ENCODE measurements at places on chromosomes 6 and 20. TPM values are rescaled to one million over a fixed set of nuclear protein-coding genes. Genes with fewer than 3 reads are reported as not detected.
A peak's percentile ranks its signal among the peaks of the same experiment; 100 is the strongest.

DNA sequence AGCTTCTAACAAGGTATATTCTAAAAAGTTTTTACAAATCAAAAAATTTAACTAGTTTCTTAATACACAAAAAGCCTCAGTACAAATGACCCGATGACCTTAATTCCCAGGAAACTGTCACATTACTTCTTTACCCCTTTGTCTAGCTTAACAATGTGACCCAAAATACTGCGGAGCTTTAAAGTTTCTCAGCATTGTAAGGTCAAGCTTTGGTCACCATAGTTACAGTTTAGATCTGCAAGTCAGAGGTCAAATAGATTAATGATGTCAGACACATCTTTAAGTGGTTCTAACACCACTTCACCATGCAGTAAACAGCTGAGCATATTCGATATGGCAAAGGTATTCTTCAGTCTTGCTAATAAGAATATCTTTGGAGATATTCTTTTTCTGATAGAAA lies 36.8 kb upstream of the FLRT3 start:
- no peak for DNase-seq

GRCh38 chr6:36678488-36679042 lies at the start of gene CDKN1A:
Gene CDKN1A, plus strand, starts transcription at chr6:36678714. Its CDS starts 5,388 bp downstream, at chr6:36684102.
- peak; percentile 90 for DNase-seq

Gene PDRG1
- total RNA-seq = 12.2 TPM

GRCh38 chr6:157117431-157118095 lies 205.8 kb downstream of the TMEM242 start:
- DNase-seq = no peak

- DNase-seq = no peak
Measured at GRCh38 chr6:24778121-24778520, 3.4 kb downstream of the GMNN start.

GRCh38 chr20:3163099-3164042 lies 3.7 kb upstream of the FASTKD5 start:
- no peak for DNase-seq

GRCh38 chr6:116314878-116315277 lies 35.1 kb upstream of the TSPYL1 start:
- DNase-seq = no peak

- no peak for DNase-seq
Measured at GRCh38 chr20:51513545-51513944, 29.0 kb downstream of the NFATC2 start.

DNA sequence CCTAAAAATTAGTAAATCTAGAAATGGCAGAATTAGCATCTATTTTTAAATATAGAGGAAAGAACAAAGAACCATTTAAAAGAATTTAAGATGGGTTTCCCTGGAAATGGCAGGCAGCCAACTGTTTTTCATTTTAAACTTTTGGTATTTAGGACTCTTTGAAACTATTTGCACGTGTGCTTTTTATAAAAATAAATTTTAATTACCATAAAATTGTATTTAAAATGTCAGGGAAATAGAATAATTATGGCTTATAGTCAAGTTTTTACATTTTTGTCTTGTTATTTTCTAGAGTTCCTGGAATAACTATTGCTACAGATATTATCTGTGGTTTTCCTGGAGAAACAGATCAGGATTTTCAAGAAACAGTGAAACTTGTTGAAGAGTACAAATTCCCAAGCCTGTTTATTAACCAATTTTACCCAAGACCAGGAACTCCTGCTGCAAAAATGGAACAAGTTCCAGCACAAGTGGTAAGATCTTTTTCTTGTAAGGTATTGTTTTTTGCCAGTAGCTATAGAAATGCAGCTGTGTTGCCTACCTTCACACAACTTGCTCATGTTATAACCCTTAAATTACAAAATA lies 528.7 kb upstream of the SOX4 start:
- DNase-seq = no peak

Gene VSX1
- total RNA-seq = not detected

Gene RHAG
- total RNA-seq = not detected

- DNase-seq = no peak
Measured at GRCh38 chr20:50615407-50615806, 75.9 kb downstream of the RIPOR3 start.

DNA sequence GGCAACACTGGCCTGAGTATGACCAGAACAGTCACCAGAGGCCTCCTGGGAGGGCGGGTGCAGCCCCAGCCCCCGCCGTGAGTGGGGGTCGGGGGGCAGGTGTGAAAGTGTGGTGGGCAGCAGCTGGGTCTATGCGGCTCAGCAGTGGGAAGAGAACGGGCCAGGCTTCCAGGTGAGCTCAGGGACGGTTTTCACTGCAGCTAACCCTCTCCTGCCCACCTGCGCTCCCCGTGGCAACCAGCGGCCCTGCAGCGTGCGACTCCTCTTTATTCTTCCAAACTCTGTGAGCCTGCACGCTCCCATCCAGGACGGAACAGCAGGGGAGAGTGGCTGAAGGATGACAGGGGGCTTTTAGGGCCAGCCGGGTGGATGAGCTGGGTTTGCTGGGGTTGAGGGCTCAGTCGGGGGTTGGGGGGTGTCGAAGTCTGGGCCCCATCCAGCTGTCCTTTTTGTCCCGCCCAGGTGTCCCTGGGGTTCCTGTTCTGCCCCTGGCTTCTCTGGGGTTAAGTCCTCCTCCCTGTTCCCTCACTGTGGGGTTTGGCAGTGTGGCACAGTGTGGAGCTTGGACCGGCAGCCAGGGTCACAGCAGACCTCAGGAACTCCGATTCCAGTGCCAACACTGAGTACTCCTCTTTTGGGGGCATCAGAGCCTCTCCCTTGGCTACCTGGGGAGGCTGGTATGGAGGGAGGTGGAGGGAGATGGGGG lies 859 bp upstream of the BIRC7 start:
- peak; percentile 59 for DNase-seq

GRCh38 chr6:15914553-15914952 lies 214.3 kb upstream of the MYLIP start:
- no peak for DNase-seq

Gene CAPN11
- total RNA-seq = not detected

DNA sequence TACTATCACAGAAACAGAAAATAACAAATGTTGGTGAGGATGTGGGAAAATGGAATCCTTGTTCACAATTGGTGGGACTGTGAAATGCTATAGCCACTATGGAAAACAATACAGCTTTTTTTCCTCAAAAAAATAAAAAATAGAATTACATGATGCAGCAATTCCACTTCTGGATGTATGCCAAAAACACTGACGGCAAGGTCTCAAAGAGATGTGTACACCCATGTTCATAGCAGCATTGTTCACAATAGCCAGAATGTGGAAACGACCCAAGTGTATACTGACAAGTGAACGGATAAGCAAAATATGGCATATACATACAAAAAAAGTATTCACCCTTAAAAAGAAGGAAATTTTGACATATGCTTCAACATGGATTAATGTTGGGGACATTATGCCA lies 213.4 kb downstream of the KHDC1L start:
- no peak for DNase-seq

DNA sequence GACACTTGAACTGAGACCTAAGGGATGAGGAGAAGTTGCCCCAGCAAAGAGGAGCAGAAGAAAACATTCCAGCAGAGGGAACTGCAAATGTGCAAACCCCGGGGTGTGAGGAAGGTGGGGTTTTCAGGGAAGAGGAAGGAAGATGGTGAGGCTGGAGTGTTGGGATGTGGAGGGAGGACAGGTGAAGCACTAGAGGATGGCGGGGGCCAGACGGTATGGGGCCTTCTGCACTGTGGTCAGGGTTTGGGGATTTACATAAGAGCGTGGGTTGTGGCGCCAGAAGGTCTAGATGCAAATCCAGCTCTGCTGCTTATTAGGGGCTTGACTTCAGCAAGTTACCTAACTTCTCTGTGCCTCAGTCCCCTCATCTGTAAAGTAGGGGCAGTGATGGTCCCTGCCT lies 16.0 kb downstream of the DLGAP4 start:
- no peak for DNase-seq

DNA sequence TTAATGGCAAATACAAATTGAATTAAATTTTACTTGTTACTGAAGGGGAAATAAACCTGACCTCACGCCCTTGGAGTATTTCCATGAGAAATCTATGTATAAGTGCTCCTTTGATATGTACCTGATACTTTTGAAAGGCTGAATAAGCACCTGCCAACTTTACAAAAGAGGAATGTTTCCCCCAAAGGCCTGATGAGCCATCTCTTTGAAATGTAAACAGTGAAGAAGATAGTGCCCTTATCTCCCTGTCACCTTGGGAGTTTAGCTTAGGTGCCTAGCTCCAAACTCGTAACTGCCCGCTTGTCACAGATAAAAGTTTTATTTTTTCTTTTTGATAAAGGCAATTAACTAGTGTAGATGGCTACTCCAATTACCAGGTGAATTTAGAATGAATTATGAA lies 1.1 kb upstream of the ZNF343 start:
- no peak for DNase-seq

GRCh38 chr20:52105442-52106422 lies 85.8 kb downstream of the ZFP64 start:
- DNase-seq = peak; percentile 51

DNA sequence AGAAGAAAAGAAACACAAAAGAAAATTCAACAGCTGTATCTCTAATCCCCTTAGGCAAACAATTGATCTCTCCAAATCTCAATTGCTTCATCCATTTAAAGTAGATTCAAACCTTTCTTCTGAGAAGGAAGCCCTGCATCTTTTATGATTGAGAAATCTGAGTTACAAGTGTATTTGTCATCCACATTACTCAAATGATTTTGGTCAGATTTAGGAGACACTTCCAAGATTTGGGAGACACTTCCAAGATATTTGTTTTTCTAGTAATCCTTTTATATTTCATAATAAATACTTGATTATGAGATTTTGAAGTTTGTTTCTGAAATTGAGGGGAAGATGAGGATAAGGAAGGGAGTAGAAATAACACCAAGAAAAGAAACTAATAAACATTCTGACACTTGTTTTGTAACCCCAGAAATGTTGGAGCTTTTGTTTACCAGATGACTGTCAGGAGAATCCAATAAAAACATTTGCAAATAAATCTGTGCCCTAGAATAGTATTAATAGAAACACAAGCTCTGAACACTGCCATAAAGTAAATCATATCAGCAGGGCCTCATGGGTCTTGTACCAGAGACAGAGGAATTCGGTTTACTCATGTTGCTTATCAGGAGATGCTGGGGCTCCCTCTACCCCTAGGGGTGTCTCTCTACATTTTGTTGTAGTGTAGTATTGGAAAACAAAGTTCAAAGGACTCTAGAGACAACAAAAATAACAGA lies 314.3 kb upstream of the NT5E start:
- DNase-seq = peak; percentile 64

DNA sequence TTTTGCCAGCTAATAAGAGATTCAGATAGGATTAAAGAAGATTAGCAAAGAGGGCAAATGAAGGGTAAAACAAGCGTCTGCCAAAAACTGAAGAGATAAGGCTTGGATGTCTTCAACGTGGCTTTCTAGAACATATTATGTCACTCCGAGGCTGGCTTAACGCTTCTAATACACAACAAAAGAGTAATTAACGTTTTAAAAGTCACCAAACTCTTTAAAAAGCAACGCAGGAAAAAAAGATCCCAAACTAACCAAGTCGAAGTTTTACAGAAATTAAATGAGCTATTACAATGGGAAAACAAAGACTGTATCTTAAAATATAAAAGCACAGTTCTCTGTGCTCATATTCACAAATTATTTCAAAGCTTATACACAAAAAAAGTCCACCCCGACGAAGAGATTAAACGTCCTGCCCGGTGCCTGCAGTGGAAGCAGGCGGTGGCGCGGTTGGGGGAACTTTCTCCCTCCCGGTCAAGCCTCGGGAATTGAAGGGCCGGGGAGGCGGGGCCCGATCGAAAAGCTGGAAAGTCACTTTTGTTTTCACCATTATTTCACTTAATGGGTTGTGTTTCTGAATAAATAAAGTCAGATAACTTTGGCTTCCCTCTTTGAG lies 1.2 kb downstream of the MAK start:
- no peak for DNase-seq

Gene CLDN20
- not detected for total RNA-seq

- DNase-seq = no peak
Measured at GRCh38 chr6:112821476-112821875, 474.3 kb downstream of the RFPL4B start.

- DNase-seq = no peak
Measured at GRCh38 chr6:116433206-116433712, 27.9 kb upstream of the CALHM6 start.

Gene FBXL4
- total RNA-seq = 15.7 TPM
